ENCODE measurements at places on chromosomes 7 and 10.
A peak's percentile ranks its signal among the peaks of the same experiment; 100 is the strongest.

- DNase-seq = no peak
Measured at GRCh38 chr10:85767891-85768290, 598.7 kb downstream of the GRID1 start.

- DNase-seq = peak; percentile 85
Measured at GRCh38 chr7:44184206-44184872, 4.9 kb downstream of the GCK start.

DNA sequence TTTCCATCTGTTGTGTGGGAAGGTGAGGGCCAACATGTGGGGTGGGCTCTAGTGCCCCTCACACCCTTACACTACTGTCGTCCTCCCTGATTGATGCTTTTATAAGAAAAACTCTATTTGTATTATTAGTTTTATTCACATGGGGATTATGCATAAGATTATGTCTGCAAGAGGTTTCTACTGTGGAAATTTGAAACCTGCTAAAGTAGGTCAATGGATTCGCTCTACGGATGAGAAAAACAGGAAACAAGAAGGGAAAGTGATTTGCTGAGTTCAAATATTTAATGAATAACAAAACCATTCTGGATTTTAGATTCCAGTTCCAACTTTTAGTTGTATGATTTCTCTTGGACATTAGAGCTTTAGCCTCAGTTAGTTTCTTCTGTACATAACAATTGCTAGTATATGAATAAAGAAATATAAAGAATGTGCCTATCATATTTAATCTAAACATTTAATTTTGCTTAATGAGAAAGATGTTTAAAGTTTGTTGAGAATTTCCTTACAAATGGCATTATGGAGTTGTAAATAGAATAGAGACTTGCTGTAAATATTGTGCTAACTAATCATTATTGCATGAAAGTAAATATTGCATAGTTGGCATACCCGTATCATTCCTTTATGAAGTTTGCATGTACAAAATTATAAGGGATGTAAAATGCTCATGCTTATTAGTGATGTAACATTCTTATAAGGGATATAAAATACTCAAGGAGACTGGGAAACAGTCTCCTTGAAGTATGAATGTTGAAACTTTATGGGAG lies 193.8 kb downstream of the THSD7A start:
- no peak for DNase-seq

DNA sequence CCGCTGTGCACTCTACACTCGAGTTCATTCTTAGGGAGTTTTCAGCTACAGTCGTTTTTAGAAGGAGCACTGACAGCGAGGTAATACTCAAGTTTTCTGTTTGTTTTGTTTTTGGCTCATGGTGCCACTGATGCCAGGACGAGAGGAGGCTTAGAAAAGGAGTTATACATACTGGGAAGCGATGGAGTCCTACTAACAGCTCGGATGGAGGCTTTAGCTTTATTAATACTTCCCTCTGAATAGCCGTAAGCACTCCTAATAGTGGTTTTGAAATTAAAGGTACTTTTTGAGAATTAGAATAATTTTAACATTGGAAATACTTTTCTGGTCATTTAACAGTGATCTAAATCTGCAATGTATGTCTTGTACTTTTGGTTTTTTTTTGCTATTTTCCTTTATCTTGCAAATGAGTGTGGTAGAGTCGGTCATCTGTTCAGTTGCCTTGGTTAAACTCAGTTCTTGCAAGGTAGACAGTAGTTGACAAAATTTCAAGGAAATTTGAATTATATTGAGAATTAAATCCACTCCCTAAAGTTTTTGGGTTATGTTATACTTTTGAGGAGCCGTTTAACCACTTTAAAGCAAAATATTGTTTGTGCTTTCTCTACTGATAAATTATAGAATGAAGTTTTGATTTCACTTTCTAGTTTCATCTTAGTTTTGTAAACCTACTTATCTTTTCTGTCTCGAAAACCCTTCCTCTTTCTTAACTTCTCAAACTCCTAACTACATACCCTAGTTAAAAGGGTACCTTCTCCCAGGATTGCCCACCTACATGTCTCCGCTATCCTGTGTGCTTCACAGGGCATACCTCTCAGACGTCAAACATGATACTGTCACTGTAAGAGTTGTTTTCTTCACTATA lies 1.5 kb downstream of the HBP1 start:
- peak; percentile 47 for DNase-seq

- no peak for DNase-seq
Measured at GRCh38 chr10:73842349-73842748, 31.0 kb upstream of the NDST2 start.

DNA sequence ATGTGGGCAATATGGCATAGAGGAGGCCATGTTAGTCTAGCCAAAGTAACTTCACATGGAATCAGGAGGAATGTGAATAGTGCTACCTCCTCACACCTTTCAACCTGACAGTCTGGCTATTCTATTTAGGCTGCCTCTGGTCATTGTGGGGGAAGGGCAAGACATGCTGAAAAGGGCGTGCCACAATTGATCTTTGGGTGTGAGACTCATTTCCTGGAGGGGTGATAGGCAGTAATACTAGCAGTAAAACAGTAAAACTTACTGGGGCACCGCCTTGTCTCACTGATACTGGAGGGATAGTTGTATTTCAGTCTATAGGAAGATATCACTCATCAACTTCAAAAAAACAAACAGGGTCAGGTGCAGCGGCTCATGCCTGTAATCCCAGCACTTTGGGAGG lies 88.7 kb downstream of the TMEM168 start:
- DNase-seq = no peak

DNA sequence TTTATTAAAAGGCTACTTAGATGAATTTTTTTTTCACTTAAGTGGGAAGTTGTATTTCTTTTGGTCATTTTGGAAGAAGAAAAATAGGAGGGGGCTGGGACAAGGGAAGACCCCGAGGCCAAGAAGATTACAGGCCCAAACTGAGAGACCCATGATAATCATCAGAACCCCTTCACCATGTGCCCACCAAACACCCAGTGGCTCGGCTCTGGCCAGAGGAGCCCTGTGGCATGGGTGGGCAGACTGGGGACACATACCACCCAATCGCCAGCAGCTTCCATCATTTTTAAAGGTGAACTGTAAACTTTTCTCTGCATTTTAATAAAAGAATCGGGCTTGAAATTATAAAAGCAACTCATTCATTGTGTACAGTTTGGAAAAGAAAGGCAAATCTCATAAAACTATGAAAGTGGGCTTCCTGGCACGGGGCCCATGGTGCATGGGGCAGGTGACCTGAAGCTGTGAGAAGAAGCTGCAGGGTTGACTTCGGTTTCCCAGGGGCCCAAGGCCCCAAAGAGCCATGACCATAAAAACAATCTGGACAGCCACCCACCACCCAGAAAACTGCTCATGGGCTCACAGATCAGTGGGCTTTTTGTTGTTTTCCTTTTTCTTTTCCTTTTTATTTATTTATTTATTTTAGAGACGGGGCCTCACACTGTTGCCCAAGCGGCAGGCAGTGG lies 29.4 kb upstream of the RET start:
- no peak for DNase-seq

- no peak for DNase-seq
Measured at GRCh38 chr10:110643035-110643652, 992 bp upstream of the RBM20 start.

DNA sequence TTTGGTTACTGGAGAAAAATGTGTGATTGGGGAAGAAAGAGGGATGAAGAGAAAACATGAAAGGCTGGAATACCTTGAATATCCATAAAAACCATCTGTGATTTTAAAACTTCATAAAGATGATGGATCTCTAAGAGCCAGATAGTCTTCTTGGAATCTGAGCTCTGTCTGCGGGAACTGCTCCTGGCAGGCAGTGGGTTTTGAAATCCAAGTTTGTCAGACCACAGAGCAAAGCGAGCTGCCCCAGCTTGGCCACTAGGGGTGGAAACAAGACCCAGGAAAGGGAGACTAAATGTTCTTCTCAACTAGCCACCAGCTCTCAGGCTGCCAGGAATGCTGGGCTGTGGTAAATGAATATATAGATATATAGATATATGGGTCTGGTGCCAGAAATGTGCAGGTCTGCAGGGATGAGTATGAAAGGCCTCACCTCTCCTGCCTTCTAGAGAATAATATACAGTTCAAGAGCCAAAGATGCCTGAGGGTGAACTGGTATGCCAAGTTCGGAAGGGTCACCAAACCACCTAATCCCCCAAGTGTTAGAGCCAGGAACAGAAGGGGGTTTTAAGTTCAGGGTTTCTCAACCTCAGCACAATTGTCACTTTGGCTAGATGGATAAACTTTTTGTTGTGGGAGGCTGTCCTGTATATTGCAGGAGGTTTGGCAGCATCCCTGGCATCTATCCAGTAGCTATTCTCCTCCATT lies 208.8 kb downstream of the KCNMA1 start:
- peak; percentile 21 for DNase-seq

GRCh38 chr10:37680716-37681616 lies 176.4 kb downstream of the ZNF248 start:
- no peak for DNase-seq

GRCh38 chr10:24622781-24623301 lies 100.8 kb downstream of the ARHGAP21 start:
- no peak for DNase-seq

GRCh38 chr7:112080978-112081377 lies 125.2 kb downstream of the DOCK4 start:
- peak; percentile 89 for DNase-seq

- DNase-seq = no peak
Measured at GRCh38 chr7:88396948-88397322, 90.2 kb upstream of the STEAP4 start.

GRCh38 chr10:61478621-61479312 lies 25.6 kb upstream of the TMEM26 start:
- DNase-seq = no peak

DNA sequence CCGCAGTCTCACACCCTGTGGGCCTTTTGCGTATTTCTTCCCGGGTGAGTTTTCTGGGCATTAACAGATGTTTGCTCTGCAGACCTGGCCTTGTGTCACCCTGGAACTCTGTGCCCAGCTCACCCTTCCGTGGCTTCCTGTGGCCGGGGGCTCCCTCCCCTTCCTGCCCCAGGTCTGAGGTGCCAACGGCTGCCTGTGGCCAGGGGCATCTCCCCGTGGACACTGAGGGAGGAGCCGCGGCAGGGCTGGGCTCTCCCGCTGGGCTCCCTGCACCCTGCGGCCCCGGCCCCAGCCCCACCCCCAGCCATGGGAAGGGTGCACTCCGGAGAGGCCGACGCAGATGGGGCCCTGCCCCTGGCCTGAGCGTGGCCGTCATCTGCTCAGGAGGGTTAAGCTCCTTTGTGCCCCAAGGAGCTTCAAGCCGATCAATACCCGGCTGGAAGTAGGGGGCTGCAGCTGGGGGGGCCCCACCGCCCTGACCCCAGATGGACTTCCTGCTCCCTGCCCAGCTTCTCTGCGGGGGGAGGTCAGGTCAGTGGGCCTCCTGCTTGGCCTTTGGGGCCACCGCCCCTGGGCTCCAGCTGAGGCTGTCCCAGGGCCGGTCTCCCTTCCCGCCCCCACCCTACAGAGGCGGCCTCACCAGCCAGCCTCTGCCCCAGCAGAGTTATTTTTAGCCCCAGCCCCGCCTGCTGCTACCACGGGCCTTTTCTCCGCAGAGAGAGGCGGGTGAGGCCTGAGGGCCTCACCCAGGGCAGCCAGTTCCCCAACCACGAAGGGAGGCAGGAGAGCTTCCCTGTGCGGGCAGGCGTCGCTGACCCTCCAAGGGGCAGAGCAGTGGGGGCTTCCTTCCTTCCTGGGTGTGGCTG lies 24.2 kb downstream of the PWWP2B start:
- no peak for DNase-seq

- no peak for DNase-seq
Measured at GRCh38 chr10:24397662-24398061, 188.7 kb downstream of the KIAA1217 start.

GRCh38 chr7:10913457-10913856 lies 60.2 kb upstream of the PHF14 start:
- DNase-seq = no peak

DNA sequence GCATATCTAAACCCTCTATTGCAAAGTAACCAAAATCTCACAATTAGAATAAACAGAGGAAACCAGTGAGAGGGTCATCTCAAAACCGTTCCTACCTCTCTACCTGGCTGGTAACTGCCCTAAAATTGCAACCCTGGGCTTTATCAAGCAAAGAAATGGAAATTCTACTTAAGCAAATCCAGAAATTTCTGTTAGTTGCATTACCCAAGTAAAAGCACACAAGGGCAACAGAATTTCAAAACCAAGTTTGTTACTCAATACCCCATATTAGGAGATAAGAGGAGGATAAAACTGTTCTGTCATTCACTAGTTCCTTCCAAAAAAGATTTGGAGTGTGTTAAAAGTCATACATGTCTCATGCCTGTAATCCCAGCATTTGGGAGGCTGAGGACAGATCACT lies 195.3 kb downstream of the FAM107B start:
- no peak for DNase-seq

DNA sequence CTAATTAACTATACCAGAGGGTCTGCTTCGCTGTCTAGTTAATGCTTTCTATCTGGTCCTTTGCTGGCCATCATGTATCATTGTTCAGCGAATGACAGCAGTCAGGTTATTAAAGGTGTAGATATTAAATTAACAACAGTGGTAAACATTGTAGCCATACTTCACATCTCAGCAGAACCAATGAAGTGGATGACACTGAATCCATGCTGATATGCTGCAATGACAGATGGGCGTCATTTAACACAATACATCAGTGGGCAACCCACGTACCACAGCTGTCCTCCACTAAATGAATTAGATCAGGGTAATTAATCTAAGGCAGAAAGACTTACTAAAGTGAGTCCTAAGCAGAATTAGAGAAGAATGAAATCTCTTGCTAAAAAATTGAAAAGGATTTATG lies 767.2 kb downstream of the NXPH1 start:
- no peak for DNase-seq

DNA sequence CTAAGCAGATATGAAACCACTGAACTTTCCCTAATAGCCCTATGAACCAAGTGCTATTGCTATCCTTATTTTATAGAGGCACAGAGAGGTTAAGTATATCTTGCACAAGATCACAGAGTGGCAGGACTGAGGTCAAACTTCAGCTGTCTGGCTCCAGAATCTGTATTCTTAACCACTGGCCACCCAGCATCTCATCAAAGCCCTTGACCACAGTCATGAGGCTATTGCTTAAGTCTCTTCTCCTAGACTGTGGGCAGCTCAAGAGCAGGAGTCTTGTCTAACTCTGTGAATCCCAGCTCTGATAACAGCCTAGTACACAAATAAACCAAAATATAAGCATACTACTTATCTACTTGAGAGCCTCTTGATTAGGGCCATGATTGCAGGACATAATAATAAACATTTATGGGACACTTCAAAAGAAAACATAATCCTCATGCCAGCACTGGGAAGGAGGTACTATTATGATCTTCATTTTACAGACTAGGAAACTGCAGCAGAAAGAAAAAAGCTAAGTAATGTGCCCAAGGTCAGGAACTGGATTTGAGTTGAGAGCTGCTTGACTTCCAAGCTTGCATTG lies 22.4 kb upstream of the SMC3 start:
- no peak for DNase-seq

DNA sequence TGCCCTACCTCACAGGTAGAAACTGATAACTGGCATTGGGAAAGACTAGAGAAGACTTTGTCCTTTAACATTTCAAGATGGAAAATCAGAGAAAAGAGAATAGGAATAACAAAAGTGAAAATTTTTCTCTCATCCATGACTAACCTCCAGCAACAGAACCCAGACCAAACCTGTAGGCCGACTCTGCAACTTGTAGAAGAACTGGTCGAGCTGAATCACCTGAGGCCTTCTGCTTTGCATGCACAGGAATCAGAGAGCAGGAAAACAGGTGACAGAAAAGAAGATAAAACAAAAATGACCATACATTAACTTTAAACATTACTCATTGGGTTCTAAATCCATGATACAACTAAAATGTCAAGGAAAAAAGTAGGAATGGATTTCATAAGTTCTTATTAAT lies 137.1 kb downstream of the SLC25A13 start:
- DNase-seq = no peak

GRCh38 chr7:90582164-90582563 lies 14.0 kb upstream of the CDK14 start:
- no peak for DNase-seq

GRCh38 chr7:44062180-44062902 lies 3.0 kb downstream of the PGAM2 start:
- DNase-seq = no peak
